ENCODE measurements at places on chromosomes 1 and 21.
A peak's percentile ranks its signal among the peaks of the same experiment; 100 is the strongest.

- DNase-seq = peak; percentile 79
Measured at GRCh38 chr1:205430696-205431305, 8.9 kb upstream of the LEMD1 start.

GRCh38 chr1:246779561-246780175, 55.5 kb downstream of the SCCPDH start:
- DNase-seq = no peak

GRCh38 chr1:69148731-69149130, 419.0 kb upstream of the LRRC7 start:
- no peak for DNase-seq

DNA sequence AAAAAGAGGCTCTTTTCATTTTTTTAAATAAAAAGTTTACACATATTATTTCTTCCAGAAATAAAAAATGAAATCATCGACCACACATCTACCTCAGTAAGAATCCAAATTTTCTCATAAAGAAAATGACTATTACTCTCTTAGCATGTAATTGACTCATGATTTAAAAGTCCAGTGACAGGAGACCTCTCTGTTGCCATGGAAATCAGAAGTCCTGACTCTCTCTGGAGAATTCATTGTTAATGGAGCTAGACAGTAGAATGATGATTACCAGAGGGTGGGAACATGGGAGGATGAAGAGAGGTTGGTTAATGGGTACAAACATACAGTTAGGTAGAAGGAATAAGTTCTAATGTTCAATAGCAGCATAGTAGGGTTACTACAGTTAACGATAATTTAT, 5.0 kb upstream of the CLCA4 start:
- no peak for DNase-seq

- no peak for DNase-seq
Measured at GRCh38 chr21:14687268-14687625, 141.1 kb upstream of the SAMSN1 start.

DNA sequence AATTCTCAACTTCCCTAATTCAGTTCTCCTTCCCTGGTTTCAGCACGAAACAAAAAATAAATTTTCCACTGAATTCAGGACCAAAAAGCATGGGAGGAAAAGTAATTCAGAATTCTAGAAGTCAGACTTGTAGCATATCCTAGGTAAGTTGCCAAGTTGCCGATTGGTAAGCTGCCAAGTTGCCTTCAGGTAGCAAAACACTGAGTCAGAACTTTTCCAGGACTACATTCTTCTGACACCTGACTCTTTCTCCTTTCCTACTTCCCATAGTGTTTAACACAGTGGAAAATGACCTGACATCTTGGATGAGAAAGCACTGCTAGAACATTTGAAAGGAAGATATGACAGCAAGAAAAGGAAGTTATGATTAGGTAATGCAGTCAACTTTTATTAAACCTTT, 322.8 kb downstream of the SPATA17 start:
- no peak for DNase-seq

GRCh38 chr21:18265944-18266343, 21.3 kb downstream of the CHODL start:
- no peak for DNase-seq

DNA sequence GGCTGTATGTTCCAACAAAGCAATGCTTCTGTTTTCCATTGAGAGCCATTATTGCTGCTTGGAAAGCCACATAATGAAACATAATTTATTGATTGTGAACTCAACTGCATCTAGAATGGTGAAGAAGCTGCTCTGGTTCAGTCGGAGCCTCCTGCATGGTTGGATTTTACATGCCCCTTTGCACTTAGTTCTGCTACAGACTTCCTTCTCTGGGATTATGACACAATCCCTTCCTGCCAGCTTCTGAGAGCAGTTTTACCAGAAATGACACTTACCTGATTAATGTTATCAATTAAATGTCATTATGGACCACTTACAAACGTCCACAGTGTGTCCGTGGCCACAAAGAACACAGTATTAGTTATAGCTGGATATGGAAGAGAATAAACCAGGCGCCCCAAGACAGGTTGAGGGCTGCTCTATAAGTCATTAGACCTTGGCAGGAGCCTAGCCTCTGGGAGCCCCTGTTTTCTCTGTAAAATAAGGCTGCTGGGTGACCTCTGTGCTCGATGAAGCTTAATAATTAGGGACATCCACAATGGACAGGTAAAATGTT, 7.0 kb upstream of the CD58 start:
- no peak for DNase-seq

- DNase-seq = no peak
Measured at GRCh38 chr1:154371436-154371835, 33.7 kb upstream of the IL6R start.

- DNase-seq = peak; percentile 88
Measured at GRCh38 chr1:211259638-211260126, 516 bp downstream of the RCOR3 start.

- no peak for DNase-seq
Measured at GRCh38 chr1:200369706-200370105, 40.1 kb downstream of the ZNF281 start.

- DNase-seq = no peak
Measured at GRCh38 chr1:206498685-206499084, 8.6 kb upstream of the RASSF5 start.

- DNase-seq = no peak
Measured at GRCh38 chr1:246093230-246093629, 413.8 kb downstream of the SMYD3 start.

- DNase-seq = no peak
Measured at GRCh38 chr1:3846541-3846940, 10.5 kb downstream of the CEP104 start.

- DNase-seq = no peak
Measured at GRCh38 chr1:232574889-232575762, 54.8 kb downstream of the SIPA1L2 start.

DNA sequence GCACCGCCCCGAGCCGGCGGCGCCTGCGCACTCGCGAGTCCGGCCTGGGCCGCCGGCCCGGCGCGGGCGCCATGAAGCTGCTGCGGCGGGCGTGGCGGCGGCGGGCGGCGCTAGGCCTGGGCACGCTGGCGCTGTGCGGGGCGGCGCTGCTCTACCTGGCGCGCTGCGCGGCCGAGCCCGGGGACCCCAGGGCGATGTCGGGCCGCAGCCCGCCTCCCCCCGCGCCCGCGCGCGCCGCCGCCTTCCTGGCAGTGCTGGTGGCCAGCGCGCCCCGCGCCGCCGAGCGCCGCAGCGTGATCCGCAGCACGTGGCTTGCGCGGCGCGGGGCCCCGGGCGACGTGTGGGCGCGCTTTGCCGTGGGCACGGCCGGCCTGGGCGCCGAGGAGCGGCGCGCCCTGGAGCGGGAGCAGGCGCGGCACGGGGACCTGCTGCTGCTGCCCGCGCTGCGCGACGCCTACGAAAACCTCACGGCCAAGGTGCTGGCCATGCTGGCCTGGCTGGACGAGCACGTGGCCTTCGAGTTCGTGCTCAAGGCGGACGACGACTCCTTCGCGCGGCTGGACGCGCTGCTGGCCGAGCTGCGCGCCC, at the start of gene B3GALT6:
Gene B3GALT6, plus strand, starts transcription at position 30 of the 588 bp plus-strand sequence. Its CDS starts 42 bp downstream, at position 72.
- no peak for DNase-seq

GRCh38 chr1:17498214-17498613, 41.3 kb upstream of the ARHGEF10L start:
- no peak for DNase-seq

DNA sequence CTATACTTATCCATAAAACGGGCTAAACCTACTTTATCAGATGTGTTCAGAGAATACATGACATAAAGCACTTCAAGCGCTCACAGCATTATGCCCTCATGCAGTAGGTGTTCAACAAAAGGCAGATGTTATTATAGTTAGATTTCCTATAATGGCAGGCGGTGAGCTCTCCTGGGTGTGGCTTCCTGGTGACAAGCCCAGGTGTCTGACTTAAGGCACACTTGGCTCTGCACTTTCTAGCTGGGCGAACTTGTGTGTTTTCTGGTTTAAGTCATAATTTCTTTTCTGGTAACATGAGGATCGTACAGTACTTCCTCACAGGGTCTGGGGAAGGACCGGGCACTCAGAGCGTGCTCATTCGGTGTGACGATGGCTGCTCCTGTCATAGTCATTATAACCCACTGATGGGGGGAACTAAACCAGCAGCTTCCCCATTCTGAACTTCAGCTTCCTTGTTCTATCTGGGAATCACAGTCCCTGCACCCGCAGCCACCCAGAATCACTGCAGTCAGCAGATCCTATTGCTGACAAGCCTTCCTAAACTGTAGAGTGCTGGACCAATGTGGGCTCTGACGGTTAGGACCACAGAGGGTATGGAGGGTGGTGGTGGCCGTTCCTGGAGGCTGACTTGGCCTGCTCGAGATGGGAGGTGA, 52.8 kb downstream of the IGSF21 start:
- DNase-seq = no peak

- DNase-seq = peak; percentile 93
Measured at GRCh38 chr1:36155408-36156328, at the start of gene MAP7D1. Gene MAP7D1, plus strand, starts transcription at chr1:36156160. Its CDS starts 258 bp downstream, at chr1:36156418.

GRCh38 chr1:80565406-80565805, 1235.3 kb upstream of the ADGRL2 start:
- no peak for DNase-seq

DNA sequence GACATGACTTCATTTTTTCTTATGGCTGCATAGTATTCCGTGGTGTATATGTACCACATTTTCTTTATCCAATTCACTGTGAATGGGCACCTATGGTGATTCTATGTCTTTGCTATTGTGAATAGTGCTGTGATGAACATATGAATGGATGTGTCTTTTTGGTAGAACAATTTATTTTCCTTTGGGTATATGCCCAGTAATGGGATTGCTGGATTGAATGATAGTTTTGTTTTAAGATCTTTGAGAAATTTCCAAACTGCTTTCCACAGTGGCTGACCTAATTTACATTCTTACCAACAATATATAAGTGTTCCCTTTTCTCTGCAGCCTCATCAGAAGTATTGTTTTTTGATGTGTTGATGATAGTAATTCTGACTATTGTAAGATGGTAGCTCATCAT, 361.7 kb upstream of the SGIP1 start:
- no peak for DNase-seq

- DNase-seq = no peak
Measured at GRCh38 chr1:160401487-160401805, 1.1 kb downstream of the VANGL2 start.

- DNase-seq = no peak
Measured at GRCh38 chr1:38746402-38746935, 113.1 kb downstream of the RRAGC start.

- DNase-seq = no peak
Measured at GRCh38 chr1:183287191-183287675, 101.2 kb downstream of the LAMC2 start.

- DNase-seq = peak; percentile 62
Measured at GRCh38 chr1:228013935-228014930, 7.4 kb downstream of the WNT3A start.

GRCh38 chr1:117970252-117970651, 40.7 kb downstream of the WDR3 start:
- no peak for DNase-seq

- peak; percentile 74 for DNase-seq
Measured at GRCh38 chr1:6785728-6786505, 663 bp downstream of the CAMTA1 start.

DNA sequence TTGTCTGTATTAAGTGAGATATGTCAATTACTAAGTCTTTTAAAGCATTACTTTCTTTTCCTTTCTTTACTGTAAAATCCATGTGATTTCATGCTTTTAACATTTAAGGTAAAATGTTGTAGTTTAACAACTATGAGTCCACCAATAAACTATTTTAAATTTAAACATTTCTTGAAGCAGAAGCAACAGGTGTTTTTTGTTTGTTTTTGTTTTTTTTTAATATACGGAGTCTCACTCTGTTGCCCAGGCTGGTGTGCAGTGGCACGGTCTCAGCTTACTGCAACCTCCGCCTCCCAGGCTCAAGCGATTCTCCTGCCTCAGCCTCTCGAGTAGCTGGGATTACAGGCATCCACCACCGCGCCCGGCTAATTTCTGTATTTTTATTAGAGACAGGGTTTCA, 15.6 kb downstream of the AIDA start:
- no peak for DNase-seq

DNA sequence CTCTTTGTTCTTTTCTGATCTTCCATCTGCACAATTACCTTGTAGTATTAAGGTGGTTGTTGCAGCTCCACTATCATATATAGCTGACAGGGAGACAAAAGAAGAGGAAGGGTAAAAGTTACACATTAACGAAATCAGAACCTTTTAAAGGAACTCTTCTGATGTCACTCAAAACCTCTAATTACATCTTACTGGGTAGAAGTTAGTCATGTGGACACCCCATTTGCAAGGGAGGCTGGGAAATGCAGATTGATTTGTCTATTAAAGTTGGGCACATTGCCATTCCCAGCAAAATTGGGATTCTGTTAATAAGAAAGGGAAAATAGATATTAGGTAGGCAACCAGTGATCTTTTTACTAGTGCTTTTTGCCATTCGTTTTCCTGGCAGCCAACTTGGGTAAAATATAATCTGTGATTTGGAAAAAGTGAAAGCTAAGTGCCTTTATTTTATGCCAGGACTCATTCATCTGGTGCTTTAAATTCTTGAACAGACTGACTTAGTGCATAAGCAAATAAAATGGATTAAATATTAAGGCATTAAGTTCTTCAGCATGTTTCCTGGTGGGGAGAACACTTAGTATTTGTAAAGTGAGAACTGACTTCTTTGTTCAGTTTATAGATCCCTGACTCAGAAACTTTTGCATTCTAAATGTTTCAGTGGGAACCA, 71.3 kb downstream of the DNM3 start:
- DNase-seq = no peak

- DNase-seq = no peak
Measured at GRCh38 chr1:180623579-180624347, 8.1 kb upstream of the XPR1 start.

DNA sequence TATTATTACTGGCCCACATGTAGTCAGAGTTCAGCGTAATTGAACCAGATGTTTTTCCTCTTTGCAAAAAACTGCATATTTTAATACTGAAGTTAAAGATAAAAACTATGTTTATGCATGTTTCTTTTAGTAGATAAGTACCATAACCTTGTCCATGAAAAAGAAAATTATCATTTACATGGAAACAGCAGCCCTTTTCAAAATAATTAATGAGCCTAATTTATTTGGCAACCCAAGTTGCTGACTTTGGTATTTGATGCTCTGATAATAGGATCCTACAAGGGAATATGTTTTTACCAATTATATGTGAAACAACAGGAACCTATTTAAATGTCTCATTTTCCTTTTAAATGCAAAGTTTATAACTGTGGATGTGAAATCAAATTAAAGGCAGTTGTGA, 281.3 kb upstream of the C1orf105 start:
- no peak for DNase-seq

DNA sequence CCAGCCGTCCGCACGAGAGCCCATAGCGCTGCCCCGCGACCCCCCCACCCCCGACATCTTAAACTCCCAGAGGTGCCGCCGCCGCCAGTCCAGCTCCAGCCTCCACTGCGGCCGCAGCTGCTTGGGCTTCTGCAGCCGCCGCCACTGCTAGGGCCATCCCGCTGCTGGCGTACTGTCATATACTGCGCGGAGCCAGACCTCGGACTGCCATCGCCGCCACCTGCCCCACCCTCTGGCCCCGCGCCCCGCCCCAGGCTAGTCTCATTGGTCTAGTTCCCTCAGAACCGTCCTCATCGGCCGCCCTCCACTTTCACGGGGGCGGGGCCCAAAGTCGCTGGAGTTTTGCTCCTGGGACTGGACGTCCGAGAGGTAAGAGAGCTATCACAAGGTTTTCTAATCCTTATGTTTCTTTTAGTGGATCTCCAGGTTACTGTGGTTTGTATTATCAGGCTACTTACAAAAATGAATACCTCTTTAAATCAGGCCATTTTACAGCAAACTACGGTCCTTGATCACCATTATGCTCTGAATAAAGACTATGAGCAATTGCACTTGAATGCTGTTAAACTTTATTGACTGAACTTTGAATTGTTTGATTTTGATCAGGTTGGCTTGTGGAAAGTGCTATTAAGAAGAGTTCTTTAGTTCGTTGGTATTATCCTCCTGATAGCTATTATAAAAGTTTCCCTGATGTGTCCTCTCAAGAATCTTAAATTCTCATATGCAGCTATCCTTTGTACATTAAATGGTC, 2.8 kb upstream of the CD1D start:
- DNase-seq = peak; percentile 88

All from left forelimb (tissue), 1 donor.